ENCODE measurements at places on chromosomes 5 and 9.

DNA sequence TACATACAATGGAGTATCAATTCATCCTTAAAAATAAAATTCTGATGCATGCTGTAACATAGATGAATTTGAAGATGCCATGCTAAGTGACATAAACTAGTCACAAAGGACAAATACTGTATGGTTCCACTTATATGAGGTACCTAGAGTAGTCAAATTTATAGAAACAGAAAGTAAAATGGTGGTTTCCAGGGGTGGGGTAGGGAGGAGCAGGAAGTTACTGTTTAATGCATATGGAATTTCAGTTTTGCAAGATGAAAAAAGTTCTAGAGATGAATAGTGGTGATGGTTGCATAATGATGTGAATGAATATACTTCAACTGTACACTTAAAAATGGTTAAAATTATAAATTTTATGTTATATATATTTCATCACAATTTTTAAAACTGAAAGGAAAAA is 57.3 kb upstream of the FNIP1 start:
- no peak for DNase-seq

GRCh38 chr5:39466846-39467245 is 42.1 kb upstream of the DAB2 start:
- DNase-seq: no peak

- DNase-seq: no peak
Observed at GRCh38 chr9:37963936-37964739, 60.2 kb upstream of the SLC25A51 start.

- DNase-seq: peak; percentile 94
Observed at GRCh38 chr5:88826646-88827585, 56.1 kb downstream of the MEF2C start.

DNA sequence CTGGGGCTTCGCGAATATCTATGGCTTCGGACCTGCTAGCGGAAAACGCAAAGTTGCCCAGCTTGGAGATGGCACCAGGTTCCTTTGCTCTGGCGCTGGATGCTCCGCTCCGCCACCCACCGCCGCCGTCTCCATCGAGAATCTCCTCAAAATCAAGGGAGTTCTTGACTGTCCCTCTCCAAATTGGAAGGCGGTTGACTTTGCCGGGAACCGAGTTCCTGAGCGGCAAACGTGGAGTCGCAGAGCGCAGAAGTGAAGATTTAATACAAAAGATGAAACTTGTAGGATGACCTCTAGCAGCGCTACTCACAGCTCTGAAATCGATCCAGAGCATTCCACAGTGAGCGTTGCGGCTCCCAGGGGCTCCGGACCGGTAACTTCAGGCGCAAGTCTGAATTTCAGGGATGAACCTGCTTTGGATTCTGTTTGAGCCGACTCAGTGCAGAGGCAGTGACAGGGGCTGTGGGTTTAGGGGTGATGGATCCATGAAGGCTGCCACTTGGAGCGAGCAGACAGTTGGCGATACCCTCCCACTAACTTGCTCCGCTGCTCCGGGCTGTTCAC is 1641.5 kb upstream of the C9orf72 start:
- no peak for DNase-seq

DNA sequence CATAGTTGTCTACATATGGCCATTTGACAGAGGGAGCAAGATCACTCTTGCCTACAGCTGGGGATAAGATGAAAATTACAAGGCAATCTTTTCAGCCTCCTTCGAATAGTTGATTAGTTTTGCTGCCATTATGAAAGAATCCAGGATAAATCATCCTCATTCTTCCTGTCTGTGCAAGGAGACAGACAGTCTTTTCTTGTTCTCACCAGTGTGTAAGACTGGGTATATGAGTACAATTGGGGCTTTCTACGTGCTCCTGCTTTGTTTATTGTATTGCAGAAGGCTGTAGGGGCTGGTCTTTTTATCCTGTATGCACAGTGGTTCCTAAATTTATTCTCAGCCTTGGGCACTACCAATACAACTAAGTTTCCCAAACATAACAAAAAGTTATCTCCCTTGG is 76.8 kb downstream of the SPEF2 start:
- DNase-seq: no peak

DNA sequence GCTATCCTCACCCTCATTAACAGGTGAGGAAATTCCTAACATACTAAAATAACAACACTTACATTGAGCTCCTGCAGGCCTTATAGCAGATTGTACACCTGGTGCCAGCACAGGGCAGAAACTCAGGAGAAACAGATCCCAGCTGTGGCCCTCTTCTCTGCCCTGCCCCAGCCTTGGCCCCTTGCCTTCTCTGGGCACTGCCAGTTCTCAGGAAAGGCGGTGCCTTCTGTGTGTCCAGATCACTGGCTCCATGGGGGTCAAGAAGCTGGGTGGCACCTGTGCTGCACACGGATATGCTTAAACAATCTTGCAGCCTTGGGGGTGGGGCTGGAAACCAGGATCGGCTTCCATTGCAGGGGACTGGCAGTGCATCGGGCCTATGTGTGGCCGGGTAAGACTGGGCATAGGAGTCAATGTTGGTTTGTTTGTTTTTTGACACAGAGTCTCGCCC is 19.3 kb downstream of the KYAT1 start:
- no peak for DNase-seq

- no peak for DNase-seq
Observed at GRCh38 chr5:65050140-65050539, 281.4 kb downstream of the CWC27 start.

- no peak for DNase-seq
Observed at GRCh38 chr5:120749737-120750136, 285.6 kb downstream of the PRR16 start.

GRCh38 chr5:73140801-73141200 is 20.4 kb downstream of the TMEM171 start:
- no peak for DNase-seq

GRCh38 chr9:133882849-133883755 is 109.0 kb downstream of the VAV2 start:
- no peak for DNase-seq

DNA sequence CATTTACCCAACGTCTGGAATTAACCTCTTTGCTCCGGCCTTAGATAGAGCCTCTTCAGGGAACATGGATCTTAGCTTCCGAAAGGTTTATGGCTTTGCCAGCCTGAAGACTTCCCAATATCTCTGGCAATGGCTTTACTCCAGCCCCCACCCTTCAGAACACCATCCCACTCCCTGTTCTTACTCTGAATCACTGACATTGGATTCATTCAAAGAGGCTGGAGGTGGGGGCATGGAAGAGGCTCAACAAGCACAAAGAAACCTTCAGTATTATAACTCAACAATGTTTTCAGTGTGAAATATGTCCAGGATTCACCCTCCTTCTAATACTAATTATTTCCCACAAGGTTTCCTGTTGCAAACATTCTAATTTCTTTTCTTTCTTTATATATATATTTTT is 91.5 kb downstream of the ASTN2 start:
- no peak for DNase-seq

- no peak for DNase-seq
Observed at GRCh38 chr9:70542311-70542931, 128.0 kb upstream of the KLF9 start.

DNA sequence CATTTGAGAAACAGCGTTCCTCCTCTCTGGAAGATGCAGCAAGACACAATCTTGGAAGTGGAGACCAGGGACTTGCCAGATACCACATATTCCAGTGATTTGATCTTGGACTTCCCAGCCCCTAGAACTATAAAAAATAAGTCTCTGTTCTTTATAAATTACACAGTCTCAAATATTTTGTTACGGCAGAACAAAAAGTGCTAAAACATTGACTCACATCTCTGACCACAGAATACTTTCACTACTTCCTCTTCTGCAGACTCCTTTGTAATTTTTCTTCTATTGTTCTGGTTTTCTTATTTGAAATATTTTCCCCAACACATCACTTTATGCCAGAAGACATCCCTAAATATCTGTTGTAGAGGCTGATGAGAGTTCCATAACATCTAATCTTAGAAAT is 706.1 kb upstream of the CDH18 start:
- DNase-seq: no peak

- DNase-seq: no peak
Observed at GRCh38 chr9:70228118-70228517, 30.7 kb upstream of the SMC5 start.

- no peak for DNase-seq
Observed at GRCh38 chr5:169150108-169150507, 150.8 kb downstream of the SLIT3 start.

DNA sequence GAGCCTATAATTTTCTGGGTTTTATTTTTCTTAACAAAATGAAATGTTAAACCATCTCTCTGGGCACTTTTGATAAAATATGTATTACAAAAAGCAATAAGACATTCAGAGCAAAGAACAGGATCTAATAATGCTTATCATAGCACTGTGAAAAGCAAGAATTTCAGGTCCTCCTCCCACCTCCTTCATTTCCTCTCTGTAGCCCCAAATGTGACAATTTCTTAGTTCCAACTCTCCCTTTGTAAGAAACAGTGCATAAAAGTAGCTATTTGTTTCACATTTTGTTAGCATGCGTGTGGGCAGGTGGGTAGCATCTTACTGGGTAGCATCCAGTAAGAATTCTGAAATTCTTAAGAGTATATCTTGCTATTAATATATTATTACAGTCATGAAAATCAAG is 130.9 kb upstream of the RASA1 start:
- no peak for DNase-seq

DNA sequence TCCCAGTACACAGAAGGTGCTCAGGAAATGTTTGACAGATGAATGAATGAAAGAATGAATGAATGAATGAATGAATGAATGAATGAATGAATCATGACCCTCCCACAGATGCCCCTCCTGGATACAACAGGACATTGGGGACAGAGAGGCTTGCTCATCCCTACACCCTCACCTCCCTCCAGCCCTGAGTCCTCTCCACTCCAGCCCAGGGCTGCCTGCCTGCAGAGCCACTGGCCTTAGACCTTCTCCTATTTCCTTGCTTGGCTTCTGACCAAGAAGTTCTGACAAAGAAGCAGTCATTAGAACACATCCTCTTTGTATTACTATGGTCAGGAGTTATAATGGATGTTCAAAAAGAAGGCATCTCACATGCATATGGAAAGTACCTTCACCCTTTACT is 240.7 kb upstream of the DAPK1 start:
- DNase-seq: no peak

DNA sequence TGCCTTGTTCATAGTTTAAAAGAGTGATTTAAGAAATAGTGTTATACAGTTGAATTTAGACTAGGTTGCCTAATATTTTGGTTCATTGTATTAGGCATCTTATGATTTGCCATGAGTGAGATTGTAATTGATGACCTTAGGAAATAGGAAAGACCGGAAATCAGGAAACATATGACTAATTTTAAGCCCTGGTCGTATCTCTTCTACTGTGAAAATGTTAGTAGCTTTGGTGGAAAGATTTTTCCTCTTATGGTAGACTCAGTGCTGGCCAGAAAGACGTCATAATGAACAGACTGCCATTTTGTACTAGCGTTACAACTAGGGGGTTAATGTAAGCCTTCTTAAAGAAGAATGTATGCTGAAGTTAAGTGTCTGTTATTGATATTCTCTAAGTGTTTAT is 21.7 kb downstream of the SMARCA2 start:
- DNase-seq: no peak

All from HFF-Myc (cell line).